H54 (cell line): ENCODE measurements at places on chromosomes 5 and 9.

DNA sequence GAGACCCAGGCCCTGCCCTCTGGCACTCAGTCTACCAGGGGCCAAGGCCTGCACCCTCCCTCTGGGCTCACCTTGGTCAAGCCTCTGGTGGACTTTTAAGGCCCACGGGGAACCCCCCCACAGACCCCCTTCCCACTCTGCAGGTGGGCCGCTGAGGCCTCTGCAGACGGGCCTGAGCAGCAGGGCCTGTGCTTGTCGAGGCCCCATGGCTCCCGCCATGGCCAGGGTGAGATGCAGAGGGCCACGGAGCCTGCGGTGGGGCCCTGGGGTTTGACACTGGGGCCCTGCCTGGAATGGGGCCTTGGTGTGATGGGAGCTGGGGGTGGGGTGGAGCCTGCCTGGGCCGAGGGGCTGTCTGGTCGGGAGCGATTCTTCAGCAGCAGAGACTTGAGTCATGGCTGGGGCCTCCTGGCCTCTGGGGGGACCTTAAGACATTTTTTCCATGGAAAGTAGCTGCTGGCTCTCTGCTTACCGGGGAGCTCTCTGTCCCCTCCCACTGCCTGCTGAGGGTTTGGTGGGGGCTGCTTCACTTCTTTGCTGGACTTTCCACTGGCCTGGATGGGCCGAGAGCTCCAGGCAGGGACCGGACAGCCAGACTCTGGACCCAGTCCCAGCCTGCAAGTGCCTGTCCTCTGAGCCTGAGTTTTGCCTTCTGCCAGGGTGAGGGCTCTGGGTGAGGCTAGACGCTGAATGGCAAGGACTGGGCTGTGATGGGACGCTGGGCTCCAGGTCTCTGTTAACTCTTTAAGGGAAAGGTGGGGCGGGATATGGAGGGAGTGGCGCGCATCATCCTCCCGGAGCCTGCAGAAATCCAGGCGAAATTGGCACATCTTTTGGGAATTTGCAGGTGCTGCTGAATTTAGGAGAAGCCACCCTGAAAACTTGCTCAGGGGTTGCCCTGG, 132.2 kb downstream of the RXRA start:
- DNase-seq, result no peak

GRCh38 chr9:116112236-116112635, 41.4 kb upstream of the PAPPA start:
- DNase-seq, result no peak

- no peak for DNase-seq
Measured at GRCh38 chr9:101650142-101650541, 55.4 kb upstream of the PPP3R2 start.

GRCh38 chr5:172641359-172642050, 442 bp downstream of the NEURL1B start:
- peak; percentile 61 for DNase-seq

DNA sequence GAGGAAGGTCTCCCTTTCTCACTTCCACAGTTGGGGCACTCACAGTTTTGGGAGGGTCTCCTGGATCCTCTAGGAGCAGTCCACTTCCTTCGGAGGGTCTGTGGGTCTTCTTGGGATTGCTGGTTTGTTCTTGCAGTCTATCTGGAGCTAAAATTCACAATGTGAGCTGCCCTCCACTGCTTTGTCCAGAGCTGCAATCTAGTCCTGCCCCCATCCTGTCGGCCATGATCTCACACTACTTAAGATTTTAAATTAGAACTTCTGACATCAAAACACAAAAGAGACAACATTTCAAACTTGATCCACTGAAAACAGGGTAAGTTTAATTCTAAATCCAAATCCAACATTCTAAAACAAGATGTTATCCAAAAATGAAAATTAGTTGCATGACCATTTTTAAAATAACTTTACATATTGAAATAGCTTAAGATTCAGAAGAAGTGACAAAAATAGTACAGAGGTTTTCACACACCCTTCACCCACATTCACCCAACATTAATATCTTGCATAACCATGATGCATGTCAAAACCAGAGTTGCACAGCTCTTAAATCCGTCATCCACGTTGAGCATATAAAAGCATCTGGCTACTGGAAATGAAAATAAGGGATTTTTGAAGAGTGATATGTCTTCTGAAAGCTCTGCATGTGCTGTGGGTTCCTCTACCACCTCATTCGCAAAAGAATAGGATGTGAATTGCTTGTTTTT, 113.7 kb upstream of the EPB41L4A start:
- no peak for DNase-seq

- DNase-seq, result peak; percentile 40
Measured at GRCh38 chr9:90007516-90008440, 403.0 kb downstream of the GADD45G start.

GRCh38 chr5:68344447-68345111, 129.0 kb downstream of the PIK3R1 start:
- DNase-seq, result no peak

- no peak for DNase-seq
Measured at GRCh38 chr5:133222979-133223378, 171.2 kb downstream of the HSPA4 start.

GRCh38 chr5:143041972-143042770, 272.0 kb downstream of the ARHGAP26 start:
- DNase-seq, result no peak

- no peak for DNase-seq
Measured at GRCh38 chr5:23571059-23571458, 63.6 kb downstream of the PRDM9 start.

GRCh38 chr5:113187906-113188305, 211.3 kb downstream of the DCP2 start:
- DNase-seq, result no peak

- no peak for DNase-seq
Measured at GRCh38 chr9:71783120-71783523, 14.8 kb upstream of the CEMIP2 start.

- DNase-seq, result no peak
Measured at GRCh38 chr5:20500546-20500945, 512.5 kb upstream of the CDH18 start.

GRCh38 chr5:111236995-111237394, 12.8 kb downstream of the CAMK4 start:
- no peak for DNase-seq

- no peak for DNase-seq
Measured at GRCh38 chr5:121572061-121572460, 279.6 kb upstream of the FTMT start.

GRCh38 chr5:1445313-1445688, at the start of gene SLC6A3:
TSS of gene SLC6A3 (minus strand) at chr5:1445440. CDS start at chr5:1443197, 2,243 bp downstream.
- DNase-seq, result no peak

GRCh38 chr5:77225531-77225930, 15.1 kb downstream of the PDE8B start:
- no peak for DNase-seq

GRCh38 chr5:158855510-158855909, 244.2 kb downstream of the EBF1 start:
- no peak for DNase-seq

DNA sequence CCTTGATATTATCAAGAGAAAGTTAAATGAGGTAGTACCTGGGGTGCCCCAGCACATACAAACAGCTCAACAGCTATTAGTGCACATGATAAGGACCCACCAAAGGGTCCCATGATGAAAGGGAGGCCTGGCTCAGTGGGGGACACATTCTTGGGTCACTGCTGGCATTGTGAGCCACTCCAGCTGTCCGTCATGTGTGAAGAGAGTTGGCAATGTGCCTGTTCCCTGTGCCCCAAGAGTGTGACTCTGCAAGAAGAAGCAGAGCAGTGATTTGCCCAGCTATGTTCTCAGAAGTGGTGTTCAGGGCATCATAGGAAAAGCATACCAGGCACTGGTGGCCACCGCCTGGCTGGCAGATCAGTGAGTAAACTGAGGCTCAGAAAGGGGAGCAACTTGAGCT, 37.1 kb upstream of the TDRD7 start:
- no peak for DNase-seq

GRCh38 chr5:172695232-172696054, 54.4 kb downstream of the NEURL1B start:
- DNase-seq, result no peak

DNA sequence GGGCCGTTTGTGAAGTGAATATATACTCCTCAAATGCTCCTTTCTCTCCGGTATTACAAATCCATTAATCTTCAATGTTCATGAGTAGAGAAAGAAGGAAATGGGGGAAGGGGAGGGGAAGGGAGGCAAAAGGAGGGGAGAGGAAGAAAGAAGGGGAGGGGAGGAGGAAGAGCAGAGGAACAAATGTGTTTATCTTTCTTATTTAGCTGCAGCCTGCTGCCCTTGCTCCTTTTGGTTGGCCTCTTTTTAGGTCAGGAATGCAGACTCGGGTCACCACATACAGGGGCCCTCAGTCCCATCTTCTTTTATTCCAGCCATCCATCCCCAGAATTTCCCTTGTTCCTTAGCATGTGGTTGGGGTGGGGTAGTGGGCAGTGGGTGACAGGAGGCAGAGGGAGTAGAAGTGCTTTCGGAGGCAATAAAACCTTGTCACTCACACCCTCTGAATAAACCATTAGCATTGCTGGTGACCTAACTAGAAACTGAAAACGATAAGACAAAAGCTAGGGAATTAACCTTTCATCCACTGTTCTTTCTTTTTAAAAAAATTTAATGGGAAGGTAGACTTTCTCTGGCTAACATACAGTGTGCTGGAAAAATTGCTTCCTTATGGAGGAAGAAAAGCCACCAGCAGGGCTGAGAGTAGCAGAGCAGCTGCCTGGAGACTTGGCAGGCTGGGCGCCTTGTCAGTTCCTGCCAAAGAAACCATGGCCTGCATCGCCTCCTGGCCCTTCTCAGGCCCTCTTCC, 16.8 kb upstream of the PRLR start:
- no peak for DNase-seq

- DNase-seq, result no peak
Measured at GRCh38 chr5:145157841-145158240, 677.3 kb downstream of the PRELID2 start.

- DNase-seq, result no peak
Measured at GRCh38 chr5:72540759-72541438, 33.7 kb upstream of the ZNF366 start.

DNA sequence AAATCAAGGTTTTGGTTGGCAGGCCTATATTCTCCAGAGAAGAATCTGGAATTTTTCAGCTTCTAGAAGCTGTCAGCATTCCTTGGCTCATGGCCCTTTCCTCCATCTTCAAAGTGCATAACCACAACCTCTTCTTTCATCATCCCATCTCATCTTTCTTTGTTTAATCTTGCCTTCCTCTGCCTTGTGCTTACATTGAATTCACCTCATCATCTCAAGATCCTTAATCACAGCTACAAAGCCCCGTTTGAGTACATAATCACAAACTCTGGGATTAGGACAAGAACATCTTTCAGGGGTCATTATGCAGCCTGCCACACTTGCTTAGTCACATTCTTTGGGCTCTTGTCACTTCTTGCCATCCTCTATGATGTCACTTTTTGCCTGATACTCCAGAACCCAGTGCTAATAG, 130.3 kb downstream of the FOXD1 start:
- DNase-seq, result no peak

DNA sequence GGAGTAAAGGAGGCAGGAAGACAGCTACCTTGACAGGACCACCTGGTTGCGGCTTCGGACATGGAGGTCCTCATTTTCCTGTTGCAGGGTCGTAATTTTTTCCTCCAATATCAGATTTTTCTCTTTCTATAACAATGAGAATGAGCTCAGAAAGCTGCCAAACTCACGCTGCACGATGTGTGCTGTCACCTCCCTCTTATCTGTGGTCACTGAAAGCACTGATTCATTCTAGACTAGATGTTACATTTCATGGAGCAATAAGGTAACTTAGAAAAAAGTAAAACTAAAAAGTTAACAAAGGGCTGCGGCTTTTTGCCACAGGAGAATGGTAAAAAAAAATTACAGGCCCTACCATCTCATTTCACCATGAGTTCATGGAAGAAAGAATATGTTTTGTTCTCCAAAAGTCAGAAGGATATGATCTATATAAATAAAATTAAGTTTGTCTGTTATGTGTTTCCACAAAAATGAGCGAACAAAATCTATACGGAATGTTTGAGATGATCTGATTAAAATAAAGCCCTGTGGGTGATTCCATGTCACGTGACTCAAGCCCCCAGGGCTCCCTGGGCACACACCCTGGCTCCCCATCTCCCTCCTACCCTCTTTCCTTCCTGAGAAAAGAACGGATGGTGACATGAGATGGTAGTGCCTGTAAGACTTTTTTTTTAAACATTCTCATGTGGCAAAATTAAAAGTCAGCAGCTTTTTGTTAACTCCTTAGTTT, 26.9 kb upstream of the ANXA6 start:
- no peak for DNase-seq
